ENCODE measurements at places on chromosomes 4 and X.

- no peak for DNase-seq
Measured at GRCh38 chr4:153341575-153342090, 2.9 kb upstream of the MND1 start.

DNA sequence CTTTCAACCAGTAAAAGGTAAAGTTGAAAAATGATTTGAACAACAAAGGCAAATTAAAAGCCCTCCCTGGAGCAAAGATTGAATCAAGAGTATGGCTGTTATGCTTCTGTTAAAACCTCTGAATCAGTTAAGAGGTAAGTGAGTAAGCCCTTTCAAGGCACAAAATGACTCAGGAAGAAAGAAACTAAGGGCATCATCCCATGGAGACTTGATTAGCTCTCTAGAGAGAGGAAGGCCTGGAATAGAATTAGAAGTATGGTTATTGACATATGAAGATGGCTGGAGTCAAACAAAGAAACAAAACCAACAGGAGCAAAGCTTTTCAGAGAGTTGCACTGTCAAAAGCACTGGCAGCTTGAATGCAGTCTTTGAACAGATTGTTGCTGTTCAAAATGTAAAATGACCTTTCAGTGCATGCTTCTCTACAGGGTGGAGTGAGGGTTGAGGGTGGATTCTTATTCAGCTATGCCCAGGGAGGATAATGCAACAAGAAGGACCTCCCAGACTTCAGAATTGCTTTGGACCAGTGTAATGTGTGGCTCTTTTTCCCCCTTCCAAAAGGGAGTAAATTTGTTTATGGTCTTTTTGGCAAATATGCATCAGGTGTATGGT lies 365.5 kb downstream of the GBA3 start:
- no peak for DNase-seq

DNA sequence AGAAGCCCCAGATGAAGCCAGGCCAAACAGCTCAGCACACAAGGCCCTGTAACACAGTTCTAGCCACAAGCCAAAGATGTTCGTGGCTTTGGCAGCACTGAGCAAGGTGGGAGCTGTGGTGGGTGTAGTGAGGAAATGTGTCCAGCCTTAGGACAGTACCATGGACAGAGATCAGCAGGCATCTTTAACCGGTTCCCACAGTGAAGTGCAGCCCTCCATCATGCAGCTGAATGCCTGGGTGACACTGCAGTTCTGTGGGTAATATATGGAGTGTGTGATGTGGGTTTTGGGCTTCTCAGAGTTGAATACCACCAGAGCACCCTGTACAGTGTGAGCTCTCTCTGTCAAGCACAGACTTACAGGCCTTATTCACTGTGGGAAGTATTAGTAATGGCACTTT lies 6.0 kb upstream of the NEXMIF start:
- no peak for DNase-seq

GRCh38 chrX:151609222-151609621 lies 45.7 kb downstream of the PASD1 start:
- DNase-seq, result no peak

DNA sequence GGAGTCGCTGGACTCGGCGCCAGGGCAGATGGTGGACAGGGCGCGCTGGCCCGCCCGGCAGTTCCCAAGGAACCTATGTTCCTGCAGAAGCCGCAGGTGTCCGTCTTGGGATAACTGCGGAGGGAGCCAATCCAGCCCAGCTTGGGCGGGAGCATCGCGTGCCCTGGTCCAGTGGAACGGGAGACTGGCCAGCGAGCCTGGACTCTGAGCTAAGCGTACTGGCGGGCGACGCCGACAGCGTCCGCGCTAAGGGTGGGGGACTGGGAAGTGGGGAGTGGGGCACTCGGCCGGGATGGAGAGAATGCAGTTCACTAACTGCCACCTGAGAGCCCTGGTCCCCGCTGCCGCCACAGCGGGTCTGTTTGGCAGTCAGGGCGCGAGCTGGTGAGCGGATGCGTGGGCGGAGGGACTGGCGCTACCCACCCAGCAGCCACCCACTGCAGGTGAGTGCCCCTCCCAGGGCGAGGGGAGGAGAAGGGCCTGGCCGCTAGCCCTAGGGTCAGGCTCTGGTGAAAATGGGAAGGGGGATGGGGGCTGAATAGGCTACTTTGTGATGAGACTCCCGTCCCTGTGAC lies 1.3 kb upstream of the MAMLD1 start:
- DNase-seq, result no peak

GRCh38 chr4:4260185-4260751 lies 12.2 kb upstream of the TMEM128 start:
- DNase-seq, result no peak

All from activated CD8-positive, alpha-beta memory T cell treated with anti-CD3 and anti-CD28 coated beads for 48 hours (primary cell).